BJ (cell line): ENCODE measurements at places on chromosomes 11 and 22.

- no peak for DNase-seq
These were observed 445.7 kb downstream of the AASDHPPT start for GRCh38 chr11:106523171-106523570.

DNA sequence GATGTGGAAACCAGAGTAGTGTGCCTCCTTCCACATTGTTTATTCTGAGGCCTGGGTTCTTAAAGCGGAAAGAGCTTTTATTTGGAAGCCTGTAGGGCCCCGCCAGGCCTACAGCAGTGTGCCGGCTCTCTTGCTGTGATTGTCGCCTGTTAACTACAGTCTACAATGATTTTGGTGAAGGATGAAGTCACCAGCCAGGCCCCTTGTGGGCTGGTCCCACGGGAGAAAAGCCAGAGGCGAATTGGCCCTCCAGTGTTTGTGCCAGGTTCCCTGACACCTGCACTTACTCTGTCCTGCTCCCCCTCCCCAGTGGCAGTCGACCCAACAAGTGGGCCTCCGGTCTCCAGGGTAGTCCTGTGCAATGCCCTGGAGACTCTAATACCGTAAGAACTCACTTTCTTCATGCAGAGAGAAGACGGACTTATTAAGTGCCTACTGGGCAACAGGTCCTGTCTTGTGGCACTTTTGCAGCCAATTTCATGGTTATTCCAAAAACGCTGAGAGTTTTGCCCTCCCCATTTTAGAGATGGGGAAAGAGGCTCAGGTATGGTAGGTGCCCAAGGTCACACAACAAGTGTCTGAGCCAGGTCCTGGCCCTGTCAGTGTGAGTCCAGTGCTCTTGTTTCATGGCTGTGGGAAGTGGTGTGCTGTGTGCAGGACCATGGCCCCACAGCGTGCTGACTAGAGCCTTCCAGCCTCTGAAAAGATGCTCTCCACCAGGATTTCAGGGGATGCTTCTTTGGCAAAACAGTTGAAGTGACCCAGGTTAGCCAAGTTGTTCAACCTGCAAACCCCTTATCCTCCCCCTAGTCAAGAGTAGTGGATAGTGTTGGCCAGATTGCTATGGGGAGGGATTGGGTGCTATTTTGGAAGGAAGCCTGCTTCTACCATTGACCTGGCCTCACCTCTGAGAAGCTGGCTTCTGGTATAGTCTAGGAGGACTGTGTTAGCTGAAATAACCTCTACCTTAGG, 1.4 kb downstream of the MICAL2 start:
- DNase-seq = no peak

DNA sequence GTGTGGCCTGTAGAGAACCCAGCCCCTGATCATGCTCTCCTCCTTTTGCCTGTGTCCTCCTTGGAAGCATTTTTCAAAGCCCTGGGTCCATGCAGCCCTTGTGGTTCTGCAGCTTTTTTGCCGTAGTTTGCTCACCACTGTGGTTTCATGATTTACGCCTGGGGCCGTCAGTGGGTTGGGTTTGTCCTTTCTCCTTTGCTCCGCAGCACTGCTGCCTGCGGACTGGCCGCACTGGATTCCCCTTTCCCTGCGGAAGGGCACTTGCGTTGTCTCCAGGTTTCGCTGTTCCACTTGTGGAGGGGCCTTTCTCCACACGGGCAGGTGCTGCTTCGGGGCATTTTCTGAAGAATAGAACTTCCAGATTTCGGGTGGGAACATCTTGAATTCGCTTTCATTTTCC, 1260.9 kb downstream of the BRD1 start:
- no peak for DNase-seq

DNA sequence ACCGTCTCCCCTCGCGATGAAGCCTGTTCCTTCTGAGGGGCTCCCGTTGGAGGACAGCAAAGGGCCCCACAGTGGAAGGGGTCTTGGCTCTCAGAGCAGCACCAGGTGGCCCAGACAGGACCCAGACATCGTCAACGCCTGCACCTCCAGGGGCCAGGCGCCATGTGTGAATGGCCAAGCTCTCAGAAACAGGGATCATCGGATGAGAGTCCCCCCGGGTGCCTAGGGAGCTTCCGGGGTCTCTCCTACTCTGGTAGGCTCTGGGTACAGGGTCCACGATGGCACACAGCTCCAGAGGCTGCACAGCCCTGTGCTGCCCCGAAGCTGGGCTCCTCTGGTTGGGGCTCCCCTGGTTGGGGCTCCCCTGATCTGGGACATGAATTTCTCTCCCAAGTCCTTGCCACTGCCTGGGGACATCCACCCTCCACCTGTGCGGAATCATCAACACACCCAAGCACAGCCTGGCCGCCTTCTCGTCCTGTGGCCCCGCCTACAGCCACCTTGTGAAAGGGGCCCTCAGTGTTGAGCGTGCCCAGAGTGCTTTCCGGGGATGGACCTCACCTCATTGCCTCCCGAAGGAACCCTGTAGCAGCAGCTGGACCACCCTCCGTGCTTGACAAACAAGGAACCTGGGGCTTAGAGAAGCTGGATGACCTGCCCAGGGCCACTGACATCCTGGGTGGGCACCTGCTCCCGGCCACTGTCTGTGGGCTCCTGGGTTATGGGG, 929.0 kb downstream of the BRD1 start:
- DNase-seq = no peak

GRCh38 chr11:133386262-133386661, 146.0 kb downstream of the OPCML start:
- DNase-seq = no peak
